ENCODE measurements at places on chromosomes 11 and 22.

DNA sequence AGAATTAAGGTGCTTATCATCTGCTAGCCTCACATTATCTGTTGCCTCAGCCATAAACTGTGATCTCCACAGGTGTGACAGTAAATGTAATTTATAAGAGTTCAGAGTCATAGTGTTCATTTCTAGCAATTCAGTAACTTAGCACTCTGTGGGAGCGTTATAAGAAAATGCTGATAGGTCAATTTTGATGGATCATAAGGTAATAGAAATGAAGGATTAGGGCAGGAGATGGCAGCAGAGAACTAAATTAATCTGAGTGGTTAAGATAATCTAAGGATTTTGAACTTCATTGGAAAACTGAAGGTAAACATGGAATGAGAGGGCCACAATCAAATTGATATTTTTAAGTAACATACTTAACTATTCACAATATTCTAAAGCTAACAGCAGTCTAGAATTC lies 26.5 kb upstream of the SLC22A9 start:
- DNase-seq: no peak

- no peak for DNase-seq
Measured at GRCh38 chr22:30202531-30203006, 44.0 kb downstream of the LIF start.

- no peak for DNase-seq
Measured at GRCh38 chr11:88827018-88827676, 238.6 kb downstream of the GRM5 start.

- DNase-seq: no peak
Measured at GRCh38 chr11:75502138-75502537, 23.6 kb downstream of the GDPD5 start.

- peak; percentile 12 for DNase-seq
Measured at GRCh38 chr11:18527512-18527911, 770 bp upstream of the TSG101 start.

DNA sequence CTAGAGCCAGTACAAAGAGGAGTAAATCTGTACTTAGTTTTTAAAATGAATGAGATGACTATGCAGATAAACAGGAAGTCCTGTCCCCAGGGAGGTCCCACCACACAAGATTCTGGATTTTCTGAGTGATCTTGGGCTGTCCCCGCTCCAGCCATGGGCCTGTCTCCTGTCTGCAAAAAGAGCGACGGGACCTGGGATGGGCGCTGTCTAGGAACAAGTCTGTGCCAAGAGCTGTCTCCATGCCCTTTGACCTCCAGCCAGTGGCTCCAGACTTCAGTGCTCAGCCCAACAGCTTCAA lies 6.0 kb downstream of the CSNK1E start:
- no peak for DNase-seq

GRCh38 chr11:115716601-115717529 lies 212.7 kb upstream of the CADM1 start:
- DNase-seq: no peak

GRCh38 chr11:27786331-27786730 lies 86.1 kb upstream of the BDNF start:
- DNase-seq: no peak

GRCh38 chr11:132734217-132734616 lies 798.1 kb downstream of the OPCML start:
- DNase-seq: no peak

GRCh38 chr11:1652442-1652770 lies 22.8 kb downstream of the KRTAP5-5 start:
- DNase-seq: no peak

- no peak for DNase-seq
Measured at GRCh38 chr11:83508804-83509203, 222.6 kb upstream of the CCDC90B start.

GRCh38 chr11:102256251-102256650 lies 61.0 kb upstream of the BIRC3 start:
- no peak for DNase-seq

GRCh38 chr22:48192920-48193319 lies 1430.5 kb downstream of the TBC1D22A start:
- no peak for DNase-seq

DNA sequence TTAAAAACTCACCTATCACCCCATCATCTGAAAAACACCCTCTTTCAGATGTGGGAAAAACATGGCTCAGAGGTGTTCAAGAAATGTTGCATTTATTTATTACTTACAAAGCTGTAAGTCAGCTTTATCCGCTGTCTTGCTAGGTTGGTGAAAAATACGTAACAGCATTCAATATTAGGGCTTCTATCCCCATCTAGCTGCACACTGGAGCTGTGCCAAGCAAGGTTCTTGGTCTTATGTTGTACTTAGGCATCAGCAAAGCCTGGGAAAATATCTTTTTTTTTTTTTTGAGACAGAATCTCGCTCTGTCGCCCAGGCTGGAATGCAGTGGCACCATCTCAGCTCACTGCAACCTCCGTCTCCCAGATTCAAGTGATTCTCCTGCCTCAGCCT lies 7.5 kb downstream of the SERPING1 start:
- DNase-seq: no peak

DNA sequence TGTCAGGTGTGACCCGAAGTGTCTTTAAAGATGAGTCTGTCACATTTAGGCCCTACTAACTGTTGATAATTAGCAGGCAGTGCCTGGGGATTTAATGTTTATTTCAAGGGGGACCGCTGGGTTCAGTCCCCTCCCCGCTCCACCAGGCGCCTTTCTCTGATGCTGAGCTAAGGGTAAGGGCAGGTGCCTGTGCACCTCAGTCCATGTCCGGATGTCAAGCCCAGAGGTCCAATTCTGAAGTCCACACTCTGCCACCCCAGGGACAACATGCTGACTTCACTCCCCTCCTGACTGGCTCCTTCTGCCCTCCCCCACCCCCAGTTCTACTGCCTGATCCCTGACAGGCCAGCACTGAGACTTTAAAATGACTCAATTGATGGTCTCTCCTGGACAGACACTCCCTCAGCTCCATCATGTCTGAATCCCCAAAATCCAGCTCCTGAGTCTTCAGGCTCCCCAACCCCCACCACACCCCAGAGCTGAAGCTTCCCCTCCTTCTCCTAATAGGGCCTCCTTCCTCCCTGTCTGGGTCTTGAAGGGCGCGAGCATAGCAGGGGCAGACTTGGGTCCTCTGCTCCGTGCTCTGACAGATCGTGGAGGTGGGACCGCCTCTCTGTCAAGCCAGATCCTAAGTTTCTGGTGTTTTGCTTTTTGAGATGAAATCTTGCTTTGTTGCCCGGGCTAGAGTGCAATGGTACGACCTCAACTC lies 49.8 kb upstream of the ANO1 start:
- no peak for DNase-seq

GRCh38 chr22:36417281-36417686 lies 29.5 kb upstream of the MYH9 start:
- no peak for DNase-seq

GRCh38 chr11:33668468-33668825 lies 32.2 kb downstream of the C11orf91 start:
- DNase-seq: no peak

DNA sequence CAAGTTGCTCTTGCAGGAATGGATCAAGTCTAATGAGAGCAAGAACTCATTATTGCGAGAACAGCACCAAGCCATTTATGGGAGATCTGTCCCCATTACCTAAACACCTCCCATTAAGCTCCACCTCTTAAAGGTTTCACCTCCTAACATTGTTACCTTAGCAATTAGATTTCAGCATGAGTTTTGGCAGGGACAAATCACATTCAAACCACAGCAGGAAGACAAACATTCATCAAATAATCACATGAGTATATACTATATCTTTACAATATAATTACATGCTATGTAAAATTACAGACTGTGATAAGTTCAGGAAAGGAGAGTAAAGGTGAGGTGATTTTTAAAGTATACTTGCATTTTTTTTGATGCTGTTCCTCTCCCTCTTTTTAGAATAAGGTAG lies 6.6 kb upstream of the TEAD1 start:
- no peak for DNase-seq

GRCh38 chr22:45696227-45696626 lies 24.6 kb downstream of the ATXN10 start:
- no peak for DNase-seq

DNA sequence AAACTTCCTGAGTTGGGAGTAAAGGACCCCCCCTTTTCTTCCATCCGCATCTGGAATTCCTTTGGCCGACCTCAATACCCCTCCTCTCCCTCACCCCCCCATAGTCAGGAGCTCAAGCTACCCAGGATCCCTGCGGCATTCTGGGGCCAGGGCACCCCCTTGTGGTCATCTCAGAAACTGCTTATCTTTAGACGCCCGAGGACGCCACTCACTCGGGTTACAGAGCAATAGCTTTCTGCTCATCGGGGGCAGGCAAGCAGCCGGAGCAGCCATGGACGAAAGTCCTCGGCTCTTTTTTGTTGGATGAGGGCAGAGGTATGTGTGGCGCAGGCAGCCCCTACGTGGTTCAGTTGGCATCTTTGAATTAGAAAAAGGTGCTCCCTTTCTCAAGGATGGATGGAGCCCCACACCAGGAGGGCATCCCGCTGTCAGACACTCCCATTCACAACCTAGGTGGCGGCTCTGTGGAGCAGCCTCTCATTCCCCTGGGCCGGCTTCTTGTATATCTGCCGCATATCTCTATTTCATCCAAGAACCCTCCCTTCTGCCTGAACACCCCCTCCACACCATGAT lies 2.3 kb downstream of the C1QTNF5 start:
- DNase-seq: peak; percentile 56

DNA sequence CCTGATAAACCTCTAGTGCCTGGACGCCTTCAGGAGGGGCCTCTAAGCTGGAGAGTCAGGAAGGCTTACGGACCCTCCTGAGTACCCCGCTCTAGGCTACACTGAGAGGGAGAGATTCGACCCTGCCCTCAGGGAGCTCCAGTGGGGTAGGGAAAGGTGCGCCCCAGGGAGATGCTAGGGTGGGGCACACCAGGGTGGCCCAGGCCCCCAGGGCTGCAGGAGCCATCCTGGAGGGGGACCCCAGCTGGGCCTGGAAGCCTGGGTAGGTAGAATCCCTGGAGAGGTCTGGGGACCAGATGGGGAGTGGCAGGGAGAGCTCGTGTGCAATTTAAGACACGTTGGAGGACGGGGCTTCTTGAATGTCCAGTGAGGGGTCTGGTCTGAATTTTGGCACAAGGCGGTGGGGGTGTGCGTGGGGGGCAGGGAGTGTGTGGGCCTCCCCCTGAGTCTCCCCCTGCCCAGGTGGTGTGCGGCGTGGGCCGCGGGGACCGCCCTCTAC lies 4.7 kb downstream of the CARNS1 start:
- no peak for DNase-seq

DNA sequence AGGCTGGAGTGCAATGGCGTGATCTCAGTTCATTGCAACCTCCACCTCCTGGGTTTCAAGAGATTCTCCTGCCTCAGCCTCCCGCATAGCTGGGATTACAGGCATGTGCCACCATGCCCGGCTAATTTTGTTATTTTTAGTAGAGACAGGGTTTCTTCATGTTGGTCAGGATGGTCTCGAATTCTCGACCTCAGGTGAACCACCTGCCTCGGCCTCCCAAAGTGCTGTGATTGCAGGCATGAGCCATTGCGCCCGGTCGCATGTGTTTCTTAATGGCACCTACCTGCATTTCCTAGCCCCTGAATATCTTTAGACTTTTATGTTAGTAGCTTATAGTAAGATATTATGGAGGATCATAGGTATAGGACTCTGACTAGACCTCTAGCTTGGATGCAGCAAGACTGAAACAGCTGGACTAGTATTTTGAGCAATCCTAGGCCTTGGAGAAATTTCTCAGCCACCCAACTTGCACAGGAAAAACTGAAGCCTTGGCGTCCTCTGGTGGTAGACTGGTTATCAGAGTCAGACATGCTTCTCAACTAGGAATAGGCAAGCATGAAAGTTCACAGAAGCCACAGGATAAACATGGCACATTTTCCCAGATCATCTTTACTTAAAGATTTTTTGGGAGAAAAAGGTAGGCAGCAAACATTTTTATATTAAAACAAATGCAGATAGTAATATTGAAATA lies 22.7 kb upstream of the C1QTNF4 start:
- no peak for DNase-seq

- DNase-seq: no peak
Measured at GRCh38 chr11:9626496-9627394, 37.1 kb upstream of the SWAP70 start.

DNA sequence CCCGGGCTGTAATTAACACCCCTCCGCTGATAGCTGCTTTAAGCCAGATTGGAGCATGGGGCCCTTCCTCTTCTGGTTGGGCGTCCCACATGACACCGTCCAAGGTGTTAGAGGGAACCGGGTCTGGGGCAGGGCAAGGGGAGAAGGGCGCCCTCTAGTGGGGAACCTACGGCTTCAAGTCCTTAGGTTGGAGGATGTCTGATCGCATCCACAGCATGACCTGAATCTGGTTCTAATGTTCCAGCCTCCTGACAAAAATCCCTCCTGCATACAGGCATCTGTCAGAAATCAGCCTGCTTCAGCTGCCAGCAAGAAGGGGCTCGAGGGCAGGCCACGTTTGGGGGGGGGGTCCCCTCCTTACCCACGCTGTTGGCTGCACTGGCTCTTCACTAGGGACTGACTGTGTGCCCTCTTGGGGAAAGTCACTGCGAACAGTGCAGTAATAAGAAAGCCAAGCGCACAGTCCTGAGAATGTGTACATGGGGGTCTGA lies 94.2 kb upstream of the TBCEL start:
- no peak for DNase-seq

GRCh38 chr11:118488480-118489109 lies 38.7 kb upstream of the TTC36 start:
- peak; percentile 75 for DNase-seq

- no peak for DNase-seq
Measured at GRCh38 chr22:39364714-39365491, 15.1 kb downstream of the SYNGR1 start.

GRCh38 chr11:60910711-60911380 lies 3.1 kb upstream of the TMEM109 start:
- no peak for DNase-seq

Measured in central memory CD4-positive, alpha-beta T cell (primary cell).